ENCODE measurements at places on chromosomes 13 and 19. TPM values are rescaled to one million over a fixed set of nuclear protein-coding genes. Genes with fewer than 3 reads are reported as not detected.
A peak's percentile ranks its signal among the peaks of the same experiment; 100 is the strongest.

DNA sequence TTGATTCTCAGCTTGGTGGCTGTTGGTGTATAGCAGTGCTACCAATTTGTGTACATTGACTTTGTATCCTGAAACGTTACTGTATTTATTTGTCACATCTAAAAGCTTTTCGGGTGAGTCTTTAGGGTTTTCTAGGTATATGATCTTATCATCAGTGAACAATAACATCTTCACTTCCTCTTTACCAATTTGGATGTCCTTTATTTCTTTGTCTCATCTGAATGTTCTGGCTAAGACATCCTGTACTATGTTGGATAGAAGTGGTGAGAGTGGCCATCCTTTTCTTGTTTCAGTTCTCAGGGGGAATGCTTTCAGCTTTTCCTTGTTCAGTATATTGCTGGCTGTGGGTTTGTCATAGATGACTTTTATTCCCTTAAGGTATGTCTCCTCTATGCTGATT is 6.0 kb upstream of the ZNF738 start:
- H3K36me3 ChIP-seq, result peaks cover 3% of the 10 kb centered on the region
- no peak overlapping the region for H3K27ac ChIP-seq
- H3K4me1 ChIP-seq, result peaks cover 5% of the 10 kb centered on the region
- no peak for DNase-seq

The CEACAM4 gene
- total RNA-seq, result not detected

DNA sequence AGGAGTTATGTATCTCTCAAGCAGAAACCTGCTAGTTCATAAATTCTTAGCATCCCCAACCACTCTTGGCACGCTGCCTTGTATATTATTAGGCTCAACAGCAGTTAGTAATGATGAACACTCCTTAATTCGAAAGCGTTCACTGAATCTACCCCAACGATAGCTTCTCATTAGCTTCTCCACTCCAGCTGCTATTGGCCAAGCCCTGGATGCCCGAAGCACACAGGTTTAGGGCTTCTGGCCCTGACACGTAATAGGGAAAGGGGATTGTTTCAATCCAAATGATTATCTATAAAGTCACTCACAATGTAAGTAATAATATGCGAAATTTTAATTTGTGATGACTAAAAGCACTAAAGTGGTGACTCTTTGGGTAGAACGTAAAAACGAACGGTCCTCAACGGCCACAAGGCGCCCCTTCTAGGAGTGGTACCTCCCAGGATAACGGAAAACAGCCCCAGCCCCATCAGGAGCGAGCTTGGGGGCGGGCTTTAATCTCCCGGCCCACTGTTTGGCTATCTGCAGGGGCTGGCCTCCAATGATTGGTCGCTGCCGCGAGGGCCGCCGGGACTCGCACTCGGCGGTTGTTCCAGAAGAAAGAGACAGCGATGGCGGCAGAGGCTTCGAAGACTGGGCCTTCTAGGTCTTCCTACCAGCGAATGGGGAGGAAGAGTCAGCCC is at the start of gene RNF17:
Gene RNF17, plus strand, starts transcription at position 574 of the 680 bp plus-strand sequence. Its CDS starts 35 bp downstream, at position 609.
- no peak within 1 kb of the TSS for H3K27ac ChIP-seq
- H3K36me3 ChIP-seq, result no peaks in the 10 kb centered on the region
- H3K27me3 ChIP-seq, result peaks cover 3% of the 10 kb centered on the region
- no peaks in the 10 kb centered on the region for H3K4me1 ChIP-seq
- no peak within 1 kb of the TSS for H3K4me3 ChIP-seq

The OSCAR gene
- total RNA-seq, result 0.67 TPM

DNA sequence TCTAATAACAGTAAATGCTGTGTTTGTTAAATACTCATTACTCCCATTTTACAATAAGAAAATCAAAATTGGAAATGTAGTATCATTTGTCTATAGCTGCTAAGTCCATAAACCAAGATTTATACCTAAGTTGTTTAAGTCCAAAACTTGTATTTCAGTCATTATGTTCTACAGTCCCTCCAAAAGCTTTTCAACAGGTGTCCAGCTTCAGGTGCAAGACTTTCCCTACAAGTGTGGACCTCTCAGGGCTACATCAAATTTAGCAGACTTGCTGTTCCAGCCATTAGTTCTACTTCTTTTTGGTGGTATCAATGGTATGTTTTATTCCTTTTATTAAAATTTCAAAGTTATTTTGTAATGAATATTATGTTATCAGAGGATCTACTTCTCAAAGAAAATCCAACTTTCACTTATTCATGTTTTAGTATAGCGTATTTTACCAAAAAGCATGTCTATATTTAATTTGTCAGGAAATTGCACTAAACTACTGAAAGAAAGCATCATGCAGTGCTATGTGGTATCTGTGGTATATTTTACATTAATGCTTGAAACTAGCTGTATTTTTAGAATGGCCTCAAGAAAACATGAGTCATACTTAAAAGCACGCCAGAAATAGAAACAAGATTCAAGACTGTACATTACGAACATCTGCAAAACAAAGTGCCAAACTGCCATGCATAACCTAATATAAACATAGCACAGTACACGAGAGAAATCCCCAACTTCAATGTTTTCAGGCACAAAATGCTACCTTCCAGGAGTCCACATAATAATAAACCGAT is 44.5 kb downstream of the VWA8 start:
- H3K4me3 ChIP-seq, result peak overlapping the region; percentile 57
- no peak for DNase-seq
- peaks cover 67% of the 10 kb centered on the region for H3K4me1 ChIP-seq

DNA sequence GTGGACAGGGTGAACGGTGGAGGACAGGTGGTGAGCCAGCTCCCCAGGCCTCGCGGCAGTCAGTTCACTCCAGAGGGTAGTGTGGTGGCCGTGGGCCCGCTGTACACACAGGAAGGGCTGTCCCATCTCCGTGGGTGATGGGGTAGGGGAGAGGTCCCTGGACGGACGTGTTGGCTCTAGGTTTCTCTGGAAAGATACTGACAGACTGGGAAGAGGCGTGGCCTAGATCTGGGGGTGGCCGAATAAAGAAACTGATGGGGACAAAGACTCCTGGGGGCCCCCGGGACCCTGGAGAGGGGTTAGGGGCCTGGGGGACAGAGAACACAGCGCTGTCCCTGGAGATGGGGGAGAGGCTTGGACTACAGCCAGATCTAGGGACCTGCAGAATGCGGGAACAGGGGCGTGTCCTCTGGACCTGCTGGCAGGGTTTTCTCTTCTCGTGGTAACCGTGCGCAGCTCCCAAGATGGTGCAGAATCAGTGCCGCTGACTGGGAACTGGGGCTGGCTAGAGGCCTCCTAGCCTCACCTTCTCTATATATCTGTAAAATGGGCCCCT is 4.0 kb upstream of the PRAM1 start:
- H3K27me3 ChIP-seq, result no peaks in the 10 kb centered on the region
- no peak for DNase-seq
- H3K4me1 ChIP-seq, result peaks cover 18% of the 10 kb centered on the region
- peak overlapping the region; percentile 80 for H3K4me3 ChIP-seq
- no peaks in the 10 kb centered on the region for H3K36me3 ChIP-seq

GRCh38 chr19:45568732-45569131 is 15.9 kb downstream of the OPA3 start:
- DNase-seq, result no peak
- H3K27me3 ChIP-seq, result no peaks in the 10 kb centered on the region
- H3K4me1 ChIP-seq, result peaks cover 12% of the 10 kb centered on the region
- no peak overlapping the region for H3K4me3 ChIP-seq
- peaks cover 3% of the 10 kb centered on the region for H3K36me3 ChIP-seq

The TNNI3 gene
- not detected for total RNA-seq

The ZNF677 gene
- total RNA-seq, result 7.5 TPM

- no peaks in the 10 kb centered on the region for H3K27me3 ChIP-seq
- H3K4me1 ChIP-seq, result peaks cover 29% of the 10 kb centered on the region
- DNase-seq, result peak; percentile 81
- peak overlapping the region; percentile 87 for H3K27ac ChIP-seq
- H3K4me3 ChIP-seq, result no peak overlapping the region
These were observed 10.2 kb downstream of the DHRS12 start for GRCh38 chr13:51793570-51794271.

DNA sequence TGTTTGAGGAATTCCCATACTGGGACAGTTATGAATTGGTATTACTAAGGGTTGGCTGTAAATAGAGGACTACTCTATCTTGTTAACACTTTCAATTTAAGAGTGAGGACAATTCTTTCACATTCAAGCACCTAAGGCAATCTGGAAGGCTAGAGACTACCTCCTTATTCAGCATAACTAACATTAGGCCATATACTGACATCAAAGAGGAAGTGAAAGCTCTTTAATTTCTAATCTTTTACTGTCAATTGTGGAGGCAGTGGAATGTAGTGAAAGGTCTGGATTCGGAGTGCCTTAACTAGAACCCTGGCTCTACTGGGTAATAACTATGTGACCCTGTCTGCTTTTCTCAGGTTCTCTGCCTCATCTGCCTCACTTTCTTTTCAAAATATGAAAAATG is 134.0 kb downstream of the UFM1 start:
- no peaks in the 10 kb centered on the region for H3K4me1 ChIP-seq
- no peaks in the 10 kb centered on the region for H3K27me3 ChIP-seq
- no peak overlapping the region for H3K4me3 ChIP-seq

DNA sequence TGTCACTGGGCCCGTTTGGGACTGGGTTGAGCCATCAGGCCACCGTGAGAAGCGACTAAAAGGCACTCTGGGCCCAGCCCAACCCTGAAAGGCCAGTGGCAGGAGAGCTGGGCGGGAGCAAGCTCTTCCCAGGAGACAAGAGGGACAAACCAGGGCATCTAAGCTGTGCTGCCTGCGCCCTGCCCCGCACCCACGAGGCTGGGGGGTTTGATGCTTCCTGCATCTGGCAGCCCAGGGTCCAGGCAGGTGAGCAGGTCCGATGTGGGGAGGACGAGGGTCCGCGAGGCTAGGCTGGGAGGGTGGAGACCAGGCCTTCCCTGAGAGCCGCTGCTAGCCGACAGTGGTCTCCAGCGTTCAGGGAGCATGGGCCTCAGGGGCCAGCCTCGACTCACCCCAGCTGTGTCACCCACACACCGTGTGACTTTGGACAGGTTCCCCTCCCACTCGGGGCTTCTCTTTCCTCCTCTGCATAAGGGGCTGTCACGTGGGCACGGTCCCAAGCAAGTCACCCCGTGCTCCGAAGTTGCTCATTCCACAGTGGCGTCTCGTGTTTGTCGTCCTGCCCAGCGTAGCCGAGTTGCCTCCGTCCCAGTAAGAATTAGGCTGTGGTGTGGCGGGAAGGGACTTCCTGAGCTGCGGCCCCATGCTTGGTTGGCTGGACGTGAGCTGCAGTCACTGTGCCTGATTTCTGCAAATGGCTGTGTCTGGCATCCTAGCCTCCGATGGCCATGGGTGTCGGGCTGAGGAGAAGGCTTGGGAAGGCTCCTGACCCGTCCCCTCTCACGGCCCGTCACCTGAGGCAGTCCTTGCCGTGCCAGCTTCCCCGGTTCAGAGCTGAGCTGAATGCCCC is 15.8 kb downstream of the PLIN4 start:
- DNase-seq, result no peak
- H3K36me3 ChIP-seq, result peaks cover 3% of the 10 kb centered on the region
- H3K27ac ChIP-seq, result no peak overlapping the region
- no peak overlapping the region for H3K4me3 ChIP-seq

DNA sequence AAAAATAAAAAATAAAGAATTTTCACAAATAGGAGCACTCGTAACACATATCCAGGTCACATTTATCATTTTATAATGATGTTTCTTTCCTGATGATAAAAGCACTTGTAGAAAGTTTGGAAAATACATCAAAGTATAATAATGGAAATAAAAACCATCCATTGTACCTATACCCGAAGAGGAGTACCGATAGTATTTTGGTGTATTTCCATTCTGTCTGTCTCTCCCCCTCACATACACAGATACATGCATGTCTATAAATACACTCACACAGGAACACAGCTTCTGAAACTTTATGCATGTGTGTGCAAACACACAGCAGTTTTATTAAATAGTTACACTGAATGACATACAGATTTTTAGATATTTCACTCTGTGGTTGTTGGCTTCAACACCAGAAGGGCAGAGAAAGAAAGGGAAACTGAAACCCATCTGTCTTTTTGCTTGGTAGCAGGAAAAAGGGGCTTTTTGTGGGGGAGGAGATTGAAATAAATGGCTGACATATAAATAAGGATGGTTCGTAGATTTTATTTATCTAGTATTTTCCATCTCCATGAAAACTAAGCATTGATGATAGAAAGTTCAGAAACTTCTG is 114.8 kb downstream of the LRCH1 start:
- H3K27ac ChIP-seq, result peak overlapping the region; percentile 91
- no peak for DNase-seq
- peaks cover 49% of the 10 kb centered on the region for H3K4me1 ChIP-seq
- H3K36me3 ChIP-seq, result peaks cover 19% of the 10 kb centered on the region
- H3K4me3 ChIP-seq, result peak overlapping the region; percentile 67

DNA sequence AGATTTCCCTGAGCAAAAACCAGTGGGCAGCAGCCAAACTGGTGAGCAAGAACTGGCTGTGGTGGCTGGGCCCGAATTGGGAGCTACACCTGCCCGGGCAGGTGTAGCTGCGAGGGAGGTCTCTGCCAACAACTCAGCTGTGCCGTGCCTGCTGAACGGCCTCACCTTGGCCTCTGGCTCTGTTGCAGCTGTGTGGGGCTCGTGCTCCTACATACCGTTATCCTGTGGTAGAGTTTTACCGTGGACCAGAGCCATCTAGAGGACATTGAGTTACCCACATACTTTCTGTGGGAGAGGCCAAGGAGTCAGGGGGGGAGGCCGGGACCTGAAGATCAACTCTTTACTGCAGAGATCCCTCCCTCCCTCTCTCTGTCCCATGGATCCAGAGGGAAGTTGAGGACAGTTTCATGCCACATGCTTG is 113.2 kb downstream of the TM9SF2 start:
- no peak overlapping the region for H3K27ac ChIP-seq
- H3K36me3 ChIP-seq, result no peaks in the 10 kb centered on the region
- no peak overlapping the region for H3K4me3 ChIP-seq
- DNase-seq, result peak; percentile 36
- H3K4me1 ChIP-seq, result peaks cover 20% of the 10 kb centered on the region

DNA sequence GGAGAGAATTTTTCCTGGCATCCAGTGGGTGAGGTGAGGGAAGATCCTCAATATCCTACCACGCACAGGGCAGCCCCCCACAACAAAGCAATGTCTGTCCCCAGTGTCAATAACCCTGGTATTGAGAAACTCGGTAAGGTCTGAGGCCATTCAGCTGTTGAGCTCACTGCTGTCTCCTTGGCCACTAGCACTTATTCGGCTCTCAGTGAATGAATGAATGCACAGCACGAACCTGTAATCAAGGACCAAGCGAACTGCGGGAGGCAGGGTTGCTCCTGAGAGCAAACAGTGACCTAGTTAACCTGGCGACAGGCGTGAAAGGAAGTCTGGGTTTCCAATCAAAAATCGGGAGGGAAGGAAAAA is 640 bp downstream of the ZSCAN5A start:
- DNase-seq, result no peak
- H3K4me1 ChIP-seq, result peaks cover 23% of the 10 kb centered on the region
- H3K27ac ChIP-seq, result peak overlapping the region; percentile 100
- peaks cover 23% of the 10 kb centered on the region for H3K36me3 ChIP-seq

DNA sequence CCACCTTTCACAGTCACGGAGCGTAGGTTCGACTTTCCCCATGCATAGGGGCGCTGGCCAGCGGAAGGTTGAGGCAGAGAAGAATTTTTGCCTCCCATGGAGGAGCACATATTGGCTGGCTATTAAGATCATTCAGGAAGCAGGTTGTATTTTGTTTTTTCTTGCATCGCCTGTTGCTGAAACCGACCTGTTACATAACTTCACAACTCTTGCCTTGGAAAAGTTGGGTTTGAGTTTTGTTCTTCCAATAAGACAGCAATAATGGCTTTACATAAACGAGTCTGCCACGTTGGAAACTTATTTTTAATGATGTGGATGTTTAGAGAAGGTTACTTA is 1.4 kb downstream of the UPF1 start:
- peak overlapping the region; percentile 96 for H3K4me3 ChIP-seq
- peaks cover 47% of the 10 kb centered on the region for H3K4me1 ChIP-seq
- peaks cover 43% of the 10 kb centered on the region for H3K36me3 ChIP-seq
- H3K27ac ChIP-seq, result peak overlapping the region; percentile 90
- no peaks in the 10 kb centered on the region for H3K27me3 ChIP-seq
- no peak for DNase-seq
